Activated T-helper 2 cell treated with anti-CD3 and anti-CD28 coated beads, Interferon-gamma antibody, Interleukin-2, Interleukin-4, amounts not matched to agents 10 μg/mL and 5 μg/mL and 100 μg/mL, durations not matched to agents 14 hours and 24 hours and 36 hours (primary cell): ENCODE measurements at places on chromosomes 3 and 15.

DNA sequence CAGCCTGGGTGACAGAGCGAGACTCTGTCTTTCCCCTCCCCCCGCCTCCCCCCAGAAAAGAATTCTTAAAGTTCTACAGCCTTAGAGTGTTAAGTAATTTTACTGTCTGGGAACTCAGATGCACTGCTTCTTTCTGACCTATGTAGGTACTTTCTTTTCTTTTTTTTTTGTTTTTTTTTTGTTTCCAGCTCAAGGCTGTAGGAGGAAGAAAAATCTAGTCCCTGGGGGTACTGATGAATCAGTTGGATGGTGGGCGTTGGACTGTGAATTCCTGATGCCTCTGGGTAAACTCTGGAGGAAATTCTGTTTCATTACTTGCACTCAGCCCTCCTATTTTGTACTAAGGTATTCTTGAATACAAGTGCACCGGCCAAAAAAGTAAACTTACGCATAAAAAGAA, 10.8 kb downstream of the GHRL start:
- H3K27me3 ChIP-seq: no peaks in the 10 kb centered on the region
- H3K36me3 ChIP-seq: peaks cover 81% of the 10 kb centered on the region
- no peak overlapping the region for H3K4me3 ChIP-seq
- no peak for DNase-seq
- peaks cover 48% of the 10 kb centered on the region for H3K4me1 ChIP-seq

DNA sequence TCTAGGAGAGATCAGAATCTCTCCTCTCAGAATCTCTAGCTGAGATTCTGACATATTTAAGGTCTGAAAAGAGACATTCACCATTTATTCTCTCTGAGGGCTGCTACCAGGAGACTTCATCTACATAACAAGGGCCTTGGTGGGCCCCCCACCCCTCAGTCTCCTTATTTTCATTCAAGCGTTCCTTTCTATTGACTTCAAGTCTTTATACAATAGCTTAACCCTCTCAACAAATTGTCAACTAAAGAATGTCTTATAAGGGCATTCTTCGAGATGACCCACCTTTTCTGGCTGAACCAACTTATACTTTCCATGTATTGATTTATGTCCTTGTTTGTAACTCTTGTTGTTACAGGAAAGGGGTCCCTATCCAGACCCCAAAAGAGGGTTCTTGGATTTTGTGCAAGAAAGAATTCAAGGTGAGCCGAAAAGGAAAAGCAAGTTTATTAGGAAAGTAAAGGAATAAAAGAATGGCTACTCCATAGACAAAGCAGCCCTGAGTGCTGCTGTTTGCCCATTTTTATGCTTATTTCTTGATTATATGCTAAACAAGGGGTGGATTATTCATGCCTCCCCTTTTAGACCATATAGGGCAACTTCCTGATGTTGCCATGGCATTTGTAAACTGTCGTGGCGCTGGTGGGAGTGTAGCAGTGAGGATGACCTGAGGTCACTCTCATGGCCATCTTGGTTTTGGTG, 209.5 kb upstream of the ALCAM start:
- H3K27ac ChIP-seq: no peak overlapping the region
- H3K4me1 ChIP-seq: no peaks in the 10 kb centered on the region
- H3K27me3 ChIP-seq: no peaks in the 10 kb centered on the region
- DNase-seq: no peak
- H3K4me3 ChIP-seq: no peak overlapping the region
- H3K36me3 ChIP-seq: no peaks in the 10 kb centered on the region

GRCh38 chr3:133573054-133573628, 345 bp upstream of the CDV3 start:
- peak; percentile 100 for DNase-seq
- H3K4me1 ChIP-seq: peaks cover 40% of the 10 kb centered on the region

- H3K4me3 ChIP-seq: no peak overlapping the region
- H3K4me1 ChIP-seq: no peaks in the 10 kb centered on the region
- DNase-seq: no peak
- H3K27ac ChIP-seq: no peak overlapping the region
These were observed 11.4 kb downstream of the KCNAB1 start for GRCh38 chr3:156131799-156132198.

- peak overlapping the region; percentile 45 for H3K4me3 ChIP-seq
- peaks cover 14% of the 10 kb centered on the region for H3K4me1 ChIP-seq
- peaks cover 34% of the 10 kb centered on the region for H3K27me3 ChIP-seq
- no peak for DNase-seq
- peak overlapping the region; percentile 60 for H3K27ac ChIP-seq
These were observed 86.4 kb downstream of the NSMCE3 start for GRCh38 chr15:29183071-29183831.

- no peaks in the 10 kb centered on the region for H3K36me3 ChIP-seq
- no peak overlapping the region for H3K27ac ChIP-seq
- DNase-seq: no peak
- peaks cover 4% of the 10 kb centered on the region for H3K4me1 ChIP-seq
- H3K4me3 ChIP-seq: peak overlapping the region; percentile 69
These were observed 13.7 kb downstream of the PAK6 start for GRCh38 chr15:40252438-40253166.

DNA sequence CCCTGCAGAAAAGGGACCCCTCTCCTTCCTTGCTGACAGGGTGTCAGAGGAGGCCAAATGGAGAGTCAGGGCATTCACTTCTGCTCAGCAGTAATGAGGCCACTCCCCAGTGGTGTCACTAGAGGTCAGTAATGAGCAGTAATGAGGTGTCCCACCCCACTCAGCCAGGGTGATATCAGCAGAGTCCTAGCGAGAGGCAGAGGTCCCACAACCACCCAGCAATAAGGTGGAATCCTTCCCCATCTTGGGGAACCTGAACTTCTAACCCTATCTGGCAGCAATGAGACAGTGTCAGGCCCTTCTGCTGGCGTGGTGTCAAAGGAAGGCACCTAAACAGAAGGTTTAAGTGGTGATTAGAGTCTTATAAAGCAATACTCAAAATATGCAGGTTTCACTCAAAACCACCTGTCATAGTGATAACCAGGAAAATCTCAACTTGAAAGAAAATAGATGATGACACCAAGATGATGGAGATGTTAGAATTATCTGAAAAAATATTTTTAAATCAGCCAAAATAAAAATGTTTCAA, 12.9 kb downstream of the OCA2 start:
- H3K4me1 ChIP-seq: peaks cover 10% of the 10 kb centered on the region
- no peaks in the 10 kb centered on the region for H3K36me3 ChIP-seq
- peak; percentile 41 for DNase-seq
- H3K27me3 ChIP-seq: peaks cover 31% of the 10 kb centered on the region

DNA sequence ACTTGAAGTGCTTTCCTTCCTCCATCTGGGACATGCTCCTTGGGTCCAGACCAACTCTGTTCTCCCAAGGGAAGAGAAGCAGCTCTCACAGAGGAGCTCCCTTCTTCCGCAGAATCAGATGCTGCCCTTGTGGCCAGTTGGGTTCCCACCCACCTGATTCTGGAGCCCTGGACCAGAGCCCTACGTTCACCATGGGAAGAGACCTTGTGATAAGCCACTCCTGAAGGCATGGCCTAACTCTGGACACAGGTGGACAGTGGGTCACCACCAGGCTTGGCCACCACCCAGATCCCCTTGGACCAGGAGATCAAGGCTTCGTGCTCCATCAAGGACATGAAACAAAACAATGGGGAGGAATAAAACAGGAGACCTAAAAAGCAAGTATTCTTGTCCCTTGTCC, 172.2 kb downstream of the RPLP1 start:
- H3K27me3 ChIP-seq: peaks cover 12% of the 10 kb centered on the region
- H3K27ac ChIP-seq: no peak overlapping the region
- peaks cover 4% of the 10 kb centered on the region for H3K4me1 ChIP-seq
- DNase-seq: no peak

DNA sequence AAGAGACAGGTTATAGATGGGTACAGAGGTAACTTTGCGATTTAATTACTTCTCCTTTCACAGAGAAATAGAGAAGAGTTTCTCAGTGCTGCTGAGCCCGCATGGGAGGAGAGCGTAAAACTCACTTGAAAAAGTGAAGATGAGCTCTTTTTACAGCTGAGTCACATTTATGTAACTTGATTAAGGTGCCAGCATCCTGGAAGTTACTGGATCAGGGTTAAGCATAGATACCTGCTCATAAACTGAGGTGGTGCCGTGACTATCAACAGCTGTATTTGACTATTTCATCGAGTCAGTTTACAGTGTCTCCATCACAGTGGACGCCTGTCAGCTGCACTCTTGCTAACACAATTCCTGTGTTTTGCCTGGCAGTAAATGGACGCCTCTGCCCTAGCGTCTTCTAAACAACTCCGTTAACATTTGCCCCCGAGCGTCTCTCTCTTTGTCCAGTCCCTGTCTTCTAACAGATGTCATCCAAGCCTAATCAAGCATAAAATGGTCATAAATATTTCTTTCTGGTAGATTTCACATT, 414.6 kb downstream of the FOXP1 start:
- no peaks in the 10 kb centered on the region for H3K27me3 ChIP-seq
- H3K4me1 ChIP-seq: peaks cover 3% of the 10 kb centered on the region
- peaks cover 26% of the 10 kb centered on the region for H3K36me3 ChIP-seq
- no peak overlapping the region for H3K4me3 ChIP-seq
- DNase-seq: no peak
- no peak overlapping the region for H3K27ac ChIP-seq

- peaks cover 29% of the 10 kb centered on the region for H3K4me1 ChIP-seq
- DNase-seq: peak; percentile 25
- peaks cover 20% of the 10 kb centered on the region for H3K36me3 ChIP-seq
- no peak overlapping the region for H3K27ac ChIP-seq
These were observed 1.7 kb downstream of the CMTM8 start for GRCh38 chr3:32240159-32240545.

- peaks cover 16% of the 10 kb centered on the region for H3K27me3 ChIP-seq
- H3K4me3 ChIP-seq: no peak overlapping the region
- DNase-seq: no peak
- H3K27ac ChIP-seq: no peak overlapping the region
- H3K4me1 ChIP-seq: no peaks in the 10 kb centered on the region
- H3K36me3 ChIP-seq: no peaks in the 10 kb centered on the region
These were observed 150.8 kb downstream of the TMEM108 start for GRCh38 chr3:133188996-133189395.

- no peak overlapping the region for H3K4me3 ChIP-seq
- H3K36me3 ChIP-seq: no peaks in the 10 kb centered on the region
- H3K27me3 ChIP-seq: no peaks in the 10 kb centered on the region
- no peak overlapping the region for H3K27ac ChIP-seq
- H3K4me1 ChIP-seq: no peaks in the 10 kb centered on the region
These were observed 443.1 kb downstream of the MFSD1 start for GRCh38 chr3:159244933-159245332.

DNA sequence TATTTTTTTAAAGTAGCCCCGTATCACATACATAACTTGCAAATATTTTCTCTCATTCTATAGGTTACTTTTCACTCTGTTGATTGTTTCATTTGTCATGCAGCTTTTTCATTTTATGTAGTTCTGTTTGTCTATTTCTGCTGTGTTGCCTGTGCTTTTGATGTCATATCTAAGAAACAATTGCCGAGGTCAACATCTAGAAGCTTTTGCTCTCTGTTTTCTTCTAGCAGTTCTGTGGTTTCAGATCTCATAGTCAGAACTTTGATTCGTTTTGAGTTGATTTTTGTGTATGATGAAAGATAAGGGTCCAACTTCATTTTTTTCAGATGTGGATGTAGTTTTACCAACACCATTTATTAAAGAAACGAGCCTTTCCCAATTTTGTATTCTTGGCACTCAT, 79.5 kb downstream of the CD200 start:
- H3K36me3 ChIP-seq: no peaks in the 10 kb centered on the region
- H3K4me1 ChIP-seq: peaks cover 23% of the 10 kb centered on the region
- H3K27me3 ChIP-seq: peaks cover 6% of the 10 kb centered on the region
- H3K4me3 ChIP-seq: no peak overlapping the region

GRCh38 chr3:89467898-89468363, 360.5 kb downstream of the EPHA3 start:
- no peak overlapping the region for H3K27ac ChIP-seq
- no peaks in the 10 kb centered on the region for H3K27me3 ChIP-seq
- no peaks in the 10 kb centered on the region for H3K4me1 ChIP-seq
- H3K36me3 ChIP-seq: no peaks in the 10 kb centered on the region
- no peak overlapping the region for H3K4me3 ChIP-seq
- no peak for DNase-seq

GRCh38 chr3:49636883-49637609, 37.1 kb upstream of the APEH start:
- DNase-seq: no peak
- no peaks in the 10 kb centered on the region for H3K27me3 ChIP-seq
- H3K36me3 ChIP-seq: no peaks in the 10 kb centered on the region
- H3K4me3 ChIP-seq: no peak overlapping the region
- H3K4me1 ChIP-seq: no peaks in the 10 kb centered on the region
- H3K27ac ChIP-seq: peak overlapping the region; percentile 18

DNA sequence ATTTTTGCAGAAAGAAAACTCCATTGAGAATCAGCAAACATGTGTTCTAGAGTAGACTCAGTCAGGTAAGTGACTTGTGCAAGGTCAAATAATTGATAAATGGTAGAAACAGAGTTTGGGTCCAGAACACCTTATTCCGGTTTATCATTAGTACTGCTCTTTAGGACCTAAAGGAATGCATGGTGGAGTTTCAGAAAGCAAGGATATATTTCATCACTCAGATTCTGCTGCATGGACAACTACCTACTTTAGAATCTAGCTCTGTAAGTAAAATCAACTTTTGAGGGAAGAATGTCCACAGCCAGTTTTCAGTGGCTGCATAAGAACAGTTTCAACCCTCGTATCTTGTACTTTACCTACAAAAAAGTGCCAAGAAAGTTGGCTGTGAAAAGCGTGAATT, 43.6 kb downstream of the TIMP4 start:
- no peak for DNase-seq
- no peaks in the 10 kb centered on the region for H3K4me1 ChIP-seq
- no peak overlapping the region for H3K4me3 ChIP-seq
- H3K36me3 ChIP-seq: no peaks in the 10 kb centered on the region

DNA sequence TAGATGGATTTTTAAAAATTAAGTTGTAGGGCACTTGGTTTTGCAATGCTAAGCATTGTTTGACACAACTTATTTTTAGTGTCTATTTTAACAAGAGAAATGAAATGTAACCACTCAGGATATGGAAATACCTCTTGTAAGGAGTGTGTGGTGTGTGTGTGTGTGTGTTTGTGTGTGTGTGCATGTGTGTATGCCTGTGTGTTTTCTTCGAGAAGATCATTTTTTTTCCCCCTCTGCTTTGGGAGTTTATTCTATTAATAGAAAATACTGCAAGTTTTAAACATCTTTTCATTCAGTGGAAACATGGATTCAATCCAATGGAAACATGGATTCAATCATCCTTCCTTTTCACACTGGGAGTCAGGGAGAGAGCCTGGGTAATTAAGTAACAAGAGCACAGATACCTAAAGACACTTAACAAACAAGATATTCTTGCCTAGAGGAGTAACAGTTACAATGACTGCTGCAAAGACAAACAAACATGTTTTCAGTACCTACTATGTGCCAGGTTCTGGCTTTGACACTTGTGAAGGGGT, 567.2 kb upstream of the TBL1XR1 start:
- H3K36me3 ChIP-seq: no peaks in the 10 kb centered on the region
- H3K4me1 ChIP-seq: no peaks in the 10 kb centered on the region
- no peak overlapping the region for H3K4me3 ChIP-seq
- no peaks in the 10 kb centered on the region for H3K27me3 ChIP-seq
- no peak for DNase-seq

DNA sequence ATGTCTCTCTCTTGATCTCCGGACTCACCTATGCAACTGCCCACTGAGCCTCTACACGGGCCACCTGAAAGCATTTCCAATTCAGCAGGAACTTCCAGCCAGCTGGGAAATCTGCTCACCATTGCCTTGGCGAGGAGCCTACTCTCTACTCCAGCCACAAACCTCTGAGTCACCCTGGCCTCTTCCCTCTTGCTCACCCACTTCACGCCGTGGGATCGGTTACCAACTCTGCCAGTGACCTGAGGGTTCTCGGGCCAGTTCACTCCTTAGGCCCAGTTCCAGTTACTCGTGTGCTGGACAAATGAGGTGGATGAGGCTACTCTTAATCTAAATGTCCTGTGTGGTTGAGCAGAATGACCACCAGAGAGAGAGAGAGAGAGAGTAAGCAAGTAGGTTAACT, 70.1 kb downstream of the CEMIP start:
- no peak overlapping the region for H3K27ac ChIP-seq
- no peak for DNase-seq
- peaks cover 6% of the 10 kb centered on the region for H3K4me1 ChIP-seq
- H3K36me3 ChIP-seq: no peaks in the 10 kb centered on the region
- H3K27me3 ChIP-seq: peaks cover 14% of the 10 kb centered on the region
- H3K4me3 ChIP-seq: no peak overlapping the region
